ENCODE measurements at places on chromosomes 7 and 10.
A peak's percentile ranks its signal among the peaks of the same experiment; 100 is the strongest.

DNA sequence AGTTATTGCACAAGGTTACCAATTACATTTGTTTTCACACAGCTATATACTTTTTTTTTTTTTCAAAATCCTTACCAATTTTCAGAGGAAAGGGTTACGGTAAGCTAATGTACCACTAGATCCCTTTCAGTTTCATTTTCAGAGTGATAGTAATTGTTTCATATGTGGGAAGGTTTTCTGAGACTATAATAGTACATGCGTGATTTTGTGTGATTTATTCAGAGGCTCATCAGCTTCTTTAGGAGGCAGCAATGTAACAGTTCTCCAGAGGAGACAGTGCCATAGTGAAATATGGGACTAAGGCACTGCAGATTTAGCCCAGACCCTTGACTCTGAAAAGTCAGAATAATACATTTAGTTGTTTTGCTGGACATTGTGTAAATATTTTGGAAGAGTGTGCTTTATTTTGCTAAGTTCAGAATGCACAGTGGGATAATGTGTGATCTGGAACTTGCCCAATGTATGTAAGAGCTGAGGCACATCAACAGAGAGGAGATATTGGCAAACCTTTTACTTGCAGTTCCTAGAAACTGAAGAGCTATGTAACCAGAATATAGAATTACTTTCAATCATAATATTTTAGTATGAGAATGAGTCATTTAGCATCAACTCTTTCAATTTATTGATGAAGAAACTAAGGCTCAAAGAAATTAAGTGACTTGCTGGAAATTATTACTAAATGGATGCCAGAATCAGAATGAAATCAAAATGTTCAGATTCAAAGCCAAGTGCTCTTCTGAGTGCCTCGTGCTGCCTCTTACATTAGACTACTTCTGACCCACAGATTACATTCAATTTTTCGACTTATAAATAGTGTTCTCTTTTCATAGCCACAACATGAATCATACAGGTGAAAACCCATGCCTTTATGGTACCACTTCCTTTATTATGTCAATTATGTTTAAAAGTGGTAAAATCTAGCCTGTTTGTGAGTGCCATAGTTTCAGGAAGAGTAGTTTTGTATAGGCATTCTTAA lies 207.7 kb upstream of the TEX47 start:
- H3K27me3 ChIP-seq = no peaks in the 10 kb centered on the region
- DNase-seq = no peak
- H3K4me3 ChIP-seq = no peak overlapping the region
- H3K4me1 ChIP-seq = no peaks in the 10 kb centered on the region
- no peaks in the 10 kb centered on the region for H3K36me3 ChIP-seq

DNA sequence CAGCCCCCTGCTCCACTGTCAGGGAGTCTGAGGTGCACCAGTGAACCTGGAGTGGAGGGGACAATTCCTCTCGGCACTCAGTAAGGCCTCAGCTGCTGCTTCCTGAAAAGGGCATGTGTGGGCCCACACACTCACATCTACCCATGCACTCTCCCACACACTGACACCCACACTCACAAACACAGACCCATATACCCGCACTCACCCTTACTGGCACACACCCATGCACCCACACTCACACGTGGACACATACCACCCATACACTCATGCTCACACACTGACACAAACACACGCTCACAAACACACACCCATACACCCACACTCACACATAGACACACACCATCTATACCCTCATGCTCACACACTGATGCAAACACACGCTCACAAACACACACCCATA lies 31.9 kb downstream of the ADAMTS14 start:
- H3K4me1 ChIP-seq = no peaks in the 10 kb centered on the region
- no peaks in the 10 kb centered on the region for H3K36me3 ChIP-seq
- no peak for DNase-seq
- H3K4me3 ChIP-seq = no peak overlapping the region
- no peaks in the 10 kb centered on the region for H3K27me3 ChIP-seq

DNA sequence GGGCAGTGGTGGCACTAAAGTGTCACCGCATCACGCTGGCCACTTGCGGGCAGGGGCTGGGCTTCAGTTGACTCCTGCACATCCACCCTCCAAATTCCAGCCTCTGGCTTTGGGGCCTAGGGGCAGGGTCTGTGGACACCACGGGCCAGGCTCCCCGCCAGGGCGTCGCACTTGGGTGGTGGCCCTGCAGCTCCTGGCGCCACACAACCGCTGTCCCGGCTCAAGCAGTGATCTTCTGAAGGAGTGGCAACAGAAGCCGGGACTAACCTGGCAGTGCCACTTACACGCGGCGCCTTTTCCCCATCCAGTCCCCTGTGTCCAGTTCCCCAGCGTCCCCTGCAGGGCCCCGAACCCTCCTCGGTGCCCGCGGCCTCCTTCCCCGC lies 134.3 kb upstream of the ZNF92 start:
- H3K27ac ChIP-seq = no peak overlapping the region
- no peaks in the 10 kb centered on the region for H3K4me1 ChIP-seq
- no peaks in the 10 kb centered on the region for H3K36me3 ChIP-seq
- H3K27me3 ChIP-seq = no peaks in the 10 kb centered on the region

DNA sequence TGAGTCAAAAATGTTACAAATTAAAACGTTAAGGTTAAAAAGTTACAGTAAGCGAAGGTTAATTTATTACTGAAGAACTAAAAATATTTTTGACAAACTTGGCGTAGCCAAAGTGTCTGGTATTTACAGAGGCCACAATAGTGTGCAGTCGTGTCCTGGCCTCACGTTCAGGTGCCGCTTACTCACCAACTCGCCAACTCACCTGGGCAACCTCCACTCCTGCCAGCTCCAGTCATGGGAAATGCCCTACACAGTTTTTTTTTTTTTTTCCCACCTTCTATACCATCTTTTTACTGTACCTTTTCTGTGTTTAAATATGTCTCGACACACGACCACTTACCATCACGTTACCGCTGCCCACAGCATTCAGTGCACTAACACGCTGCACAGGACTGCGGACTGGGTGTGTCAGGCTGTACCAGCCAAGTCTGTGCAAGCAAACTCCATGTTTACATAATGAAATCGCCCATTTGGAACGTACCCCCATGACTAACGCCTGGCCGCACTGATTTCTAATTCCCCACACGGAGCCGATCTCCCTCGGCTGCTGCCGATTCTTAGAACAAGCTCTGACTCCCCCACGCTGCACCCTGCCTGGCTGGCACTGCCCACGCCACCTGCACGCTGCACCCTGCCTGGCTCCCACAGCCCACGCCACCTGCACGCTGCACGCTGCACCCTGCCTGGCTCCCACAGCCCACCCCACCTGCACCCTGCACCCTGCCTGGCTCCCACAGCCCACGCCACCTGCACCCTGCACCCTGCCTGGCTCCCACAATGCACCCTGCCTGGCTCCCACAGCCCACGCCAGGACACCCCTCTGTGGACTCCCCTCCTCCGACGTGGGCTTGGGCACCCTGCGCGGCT lies 203.1 kb downstream of the ZMYND11 start:
- no peak for DNase-seq
- H3K27me3 ChIP-seq = no peaks in the 10 kb centered on the region
- H3K4me3 ChIP-seq = no peak overlapping the region
- H3K27ac ChIP-seq = no peak overlapping the region
- H3K36me3 ChIP-seq = no peaks in the 10 kb centered on the region
- H3K4me1 ChIP-seq = no peaks in the 10 kb centered on the region

- no peaks in the 10 kb centered on the region for H3K27me3 ChIP-seq
- H3K27ac ChIP-seq = peak overlapping the region; percentile 74
- H3K4me3 ChIP-seq = peak overlapping the region; percentile 16
- DNase-seq = peak; percentile 38
- no peaks in the 10 kb centered on the region for H3K36me3 ChIP-seq
- H3K4me1 ChIP-seq = peaks cover 20% of the 10 kb centered on the region
These were observed 11.6 kb upstream of the ADD3 start for GRCh38 chr10:109996225-109996624.

GRCh38 chr10:48938281-48938680 lies 1.4 kb downstream of the LRRC18 start:
- no peaks in the 10 kb centered on the region for H3K27me3 ChIP-seq
- DNase-seq = no peak
- no peak overlapping the region for H3K27ac ChIP-seq
- H3K4me1 ChIP-seq = no peaks in the 10 kb centered on the region

GRCh38 chr7:159143780-159144757 lies 598 bp downstream of the VIPR2 start:
- no peaks in the 10 kb centered on the region for H3K36me3 ChIP-seq
- no peaks in the 10 kb centered on the region for H3K27me3 ChIP-seq
- H3K4me3 ChIP-seq = peak overlapping the region; percentile 65
- peak overlapping the region; percentile 57 for H3K27ac ChIP-seq
- DNase-seq = peak; percentile 30
- no peaks in the 10 kb centered on the region for H3K4me1 ChIP-seq

- no peaks in the 10 kb centered on the region for H3K4me1 ChIP-seq
- no peak for DNase-seq
- no peak overlapping the region for H3K4me3 ChIP-seq
- no peaks in the 10 kb centered on the region for H3K36me3 ChIP-seq
These were observed 87.5 kb upstream of the IFRD1 start for GRCh38 chr7:112362731-112363131.

DNA sequence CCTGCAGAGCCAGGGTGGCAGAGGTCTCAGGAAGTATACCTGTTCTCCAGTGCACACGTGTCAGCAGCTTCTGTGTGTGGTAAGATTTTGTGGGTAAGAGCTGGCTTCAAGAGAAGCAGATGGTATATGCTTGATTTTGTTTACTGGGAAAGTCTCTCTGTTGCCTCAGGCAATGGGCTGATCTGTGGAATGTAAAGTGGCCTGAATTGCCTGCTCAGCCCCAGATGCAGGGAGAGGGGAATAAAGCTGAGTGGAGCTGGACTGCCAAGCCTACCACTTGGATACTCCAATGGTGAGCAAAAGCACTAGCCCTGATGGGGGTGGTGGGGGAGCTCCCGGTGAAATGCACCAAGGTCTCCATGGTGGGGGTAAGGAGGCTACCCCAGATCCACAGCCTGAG lies 156.1 kb downstream of the WDR11 start:
- no peak overlapping the region for H3K27ac ChIP-seq
- no peaks in the 10 kb centered on the region for H3K27me3 ChIP-seq
- H3K36me3 ChIP-seq = no peaks in the 10 kb centered on the region
- H3K4me3 ChIP-seq = no peak overlapping the region

DNA sequence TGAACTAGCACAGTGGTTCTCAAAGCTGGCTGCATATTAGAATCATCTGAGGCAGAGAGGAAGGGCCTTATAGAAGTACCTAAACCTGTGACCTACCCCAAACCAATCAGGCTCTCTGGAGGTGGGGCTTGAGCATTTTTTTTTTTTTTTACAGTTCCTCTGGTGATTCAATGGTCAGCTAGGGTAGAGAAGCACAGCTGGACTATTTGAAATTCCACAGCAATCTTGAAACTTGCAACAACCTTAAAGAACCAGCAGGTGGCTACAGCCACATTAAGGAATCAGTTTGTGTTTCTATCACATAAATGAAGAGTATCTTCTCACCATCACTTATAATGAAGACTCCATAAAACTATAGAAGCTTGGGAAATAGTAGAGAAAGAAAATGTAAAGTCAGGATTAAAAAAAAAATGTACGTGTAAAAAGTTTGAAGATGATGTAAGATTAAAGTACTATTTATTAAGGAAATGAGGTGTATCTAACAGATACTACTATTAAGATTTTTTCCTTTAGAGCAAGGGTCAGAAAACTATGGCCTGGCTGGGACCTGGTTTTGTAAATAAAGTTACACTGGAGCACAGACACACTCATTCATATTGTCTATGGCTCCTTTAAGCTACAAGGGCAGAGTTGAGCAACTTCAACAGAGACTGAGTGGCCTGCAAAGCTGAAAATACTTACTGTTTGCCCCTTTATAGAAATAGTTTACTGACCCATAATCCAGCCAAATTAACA lies 3.8 kb downstream of the RTKN2 start:
- H3K27ac ChIP-seq = no peak overlapping the region
- no peaks in the 10 kb centered on the region for H3K36me3 ChIP-seq
- DNase-seq = no peak
- no peak overlapping the region for H3K4me3 ChIP-seq
- H3K4me1 ChIP-seq = peaks cover 6% of the 10 kb centered on the region

- DNase-seq = no peak
- no peaks in the 10 kb centered on the region for H3K36me3 ChIP-seq
- H3K4me1 ChIP-seq = no peaks in the 10 kb centered on the region
- no peaks in the 10 kb centered on the region for H3K27me3 ChIP-seq
- H3K4me3 ChIP-seq = no peak overlapping the region
These were observed 211.3 kb upstream of the BMPER start for GRCh38 chr7:33694006-33694405.

GRCh38 chr10:124417895-124418725 lies 613 bp downstream of the OAT start:
- peaks cover 44% of the 10 kb centered on the region for H3K4me1 ChIP-seq
- peak overlapping the region; percentile 90 for H3K27ac ChIP-seq
- DNase-seq = peak; percentile 56
- H3K36me3 ChIP-seq = no peaks in the 10 kb centered on the region
- H3K27me3 ChIP-seq = no peaks in the 10 kb centered on the region
- peak overlapping the region; percentile 87 for H3K4me3 ChIP-seq

DNA sequence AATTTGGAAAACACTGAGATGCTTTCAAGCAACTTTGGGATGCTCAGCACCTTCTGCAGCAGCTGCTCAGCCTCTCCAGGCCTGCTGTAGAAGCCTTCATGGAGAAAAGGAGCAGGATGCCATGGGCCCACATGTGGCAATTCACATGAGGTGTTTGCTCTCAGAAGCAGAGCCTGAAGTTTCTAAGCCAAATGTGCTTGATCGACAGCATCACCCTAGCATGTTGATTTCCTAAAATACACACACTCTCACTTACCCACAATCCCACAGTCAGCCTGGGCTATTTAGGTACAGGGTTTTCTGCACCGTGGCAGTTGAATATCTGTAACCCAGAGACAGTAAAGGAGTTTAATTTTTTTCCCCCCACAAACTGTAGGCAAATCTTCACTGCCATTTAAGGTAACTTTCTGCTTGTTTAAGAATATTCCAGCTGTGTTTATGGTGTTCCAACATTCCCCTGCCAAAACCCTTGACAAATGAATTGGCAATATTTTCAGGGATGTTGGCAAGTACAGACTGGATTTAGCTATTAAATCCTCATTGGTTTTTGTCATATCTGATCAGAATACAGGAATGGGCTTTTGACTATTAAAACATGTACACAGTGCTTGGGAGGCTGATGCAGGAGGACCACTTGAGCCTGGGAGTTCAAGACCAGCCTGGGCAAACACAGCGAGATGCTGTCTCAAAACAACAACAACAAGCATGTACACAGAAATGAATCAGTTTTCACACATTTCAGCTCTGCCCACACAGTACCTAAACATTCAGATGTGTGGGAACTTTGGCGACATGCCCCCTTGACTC lies 244.2 kb downstream of the CELF2 start:
- H3K36me3 ChIP-seq = no peaks in the 10 kb centered on the region
- no peaks in the 10 kb centered on the region for H3K27me3 ChIP-seq
- DNase-seq = no peak
- H3K4me1 ChIP-seq = no peaks in the 10 kb centered on the region
- H3K4me3 ChIP-seq = no peak overlapping the region

GRCh38 chr10:100882252-100882651 lies 30.5 kb upstream of the SLF2 start:
- no peaks in the 10 kb centered on the region for H3K36me3 ChIP-seq
- peak overlapping the region; percentile 65 for H3K27ac ChIP-seq
- peaks cover 43% of the 10 kb centered on the region for H3K4me1 ChIP-seq
- H3K4me3 ChIP-seq = no peak overlapping the region

Measured in testis (tissue), 5 donors.